ENCODE measurements at places on chromosomes 6 and 20.

DNA sequence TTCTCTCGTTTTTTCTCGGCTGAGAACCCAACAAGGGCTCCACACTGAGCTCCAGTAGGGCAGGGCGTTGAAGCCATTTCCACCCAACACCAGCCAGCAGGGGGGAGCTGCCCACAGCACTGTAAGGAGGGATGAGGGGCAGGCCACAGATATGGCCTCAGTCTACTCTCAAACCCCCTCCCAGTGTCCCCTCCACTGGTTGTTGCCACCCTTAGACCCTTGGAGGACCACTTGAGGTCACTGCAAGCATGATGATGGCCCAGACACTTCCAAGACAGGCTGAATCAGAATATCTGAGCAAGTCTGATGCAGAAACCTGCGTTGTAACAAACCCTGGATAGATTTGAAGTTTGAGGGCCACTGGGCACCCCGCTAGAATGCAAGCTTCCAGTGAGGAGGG, 217.0 kb upstream of the CST7 start:
- DNase-seq, result no peak

DNA sequence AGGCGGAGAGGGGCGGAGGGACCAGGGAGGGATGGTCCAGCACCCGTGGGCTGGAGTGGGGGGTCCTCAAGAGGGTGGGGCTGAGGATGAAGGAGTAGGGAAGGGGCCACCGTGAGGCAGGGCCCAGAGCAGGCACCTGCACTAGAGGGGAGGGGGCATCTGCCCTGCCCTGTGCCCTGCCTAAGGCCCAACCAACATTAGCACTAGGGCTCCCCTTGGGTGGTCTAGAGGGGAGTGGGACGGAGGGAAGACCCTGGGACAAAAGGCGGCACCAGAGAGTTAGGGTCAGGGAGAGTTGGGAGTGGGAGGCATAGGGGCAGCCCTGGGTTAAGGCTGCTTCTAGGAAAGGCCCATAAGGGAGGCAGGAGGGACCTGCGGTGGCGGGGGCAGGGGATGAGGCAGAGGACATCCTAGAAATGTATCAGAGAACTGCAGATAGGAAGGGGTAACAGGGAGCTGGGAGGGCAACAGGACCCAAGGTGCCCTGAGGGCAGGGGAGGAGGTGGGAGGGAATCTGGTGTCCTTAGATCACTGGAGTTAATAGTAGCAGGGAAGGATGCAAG, 24.5 kb downstream of the HLA-F start:
- DNase-seq, result no peak

- no peak for DNase-seq
Observed at GRCh38 chr20:23235173-23236027, 115.2 kb upstream of the NXT1 start.

GRCh38 chr6:134421501-134421900, 103.6 kb upstream of the SGK1 start:
- DNase-seq, result no peak

- DNase-seq, result no peak
Observed at GRCh38 chr6:112337209-112337638, 9.9 kb upstream of the RFPL4B start.

- DNase-seq, result no peak
Observed at GRCh38 chr6:18551228-18551627, 164.1 kb downstream of the RNF144B start.

DNA sequence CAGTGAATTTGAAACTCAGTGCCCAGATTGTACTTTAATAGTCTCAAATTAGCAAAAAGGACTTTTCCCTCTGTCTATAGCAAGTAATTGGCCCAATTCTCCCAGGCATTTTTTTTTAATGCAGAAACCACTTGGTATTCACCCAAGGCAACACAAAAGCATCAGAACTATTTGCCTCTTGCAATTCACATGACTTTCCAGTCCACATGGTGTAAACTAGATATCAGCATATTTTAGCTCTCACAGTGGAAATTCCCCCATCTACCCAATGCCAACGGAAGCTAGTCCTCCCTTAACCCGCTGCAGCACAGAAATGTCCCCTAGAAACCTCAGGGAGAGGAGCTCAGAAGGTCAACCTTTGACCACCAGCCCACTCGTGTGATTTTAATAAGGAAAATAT, 103.4 kb upstream of the CDYL start:
- no peak for DNase-seq

- no peak for DNase-seq
Observed at GRCh38 chr6:127206531-127207095, 60.1 kb upstream of the RNF146 start.

DNA sequence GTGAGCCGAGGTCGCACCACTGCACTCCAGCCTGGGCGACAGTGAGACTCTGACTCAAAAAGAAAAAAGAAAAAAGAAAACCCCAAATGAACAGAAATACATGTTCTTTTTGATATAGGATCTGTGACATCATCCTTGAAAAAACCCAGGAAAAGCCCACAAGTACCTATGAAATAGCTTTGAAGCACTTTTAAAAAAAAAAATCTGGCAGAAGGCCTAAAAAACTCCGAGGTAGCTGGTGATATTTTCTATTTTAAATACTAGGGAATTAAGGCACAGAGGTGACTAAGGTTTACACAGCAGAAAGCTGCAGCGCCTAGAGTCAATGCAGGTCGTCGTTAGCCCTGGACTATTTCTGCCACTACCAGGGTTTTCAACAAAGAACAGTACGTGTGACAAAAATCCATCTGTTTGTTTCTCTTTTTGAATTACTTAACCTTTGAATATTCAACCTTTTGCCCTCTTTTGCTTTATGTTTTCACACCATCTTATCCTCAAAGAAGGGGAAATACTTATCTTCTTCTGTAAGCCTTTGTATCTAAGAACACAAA, 39.4 kb upstream of the EEF1A1 start:
- DNase-seq, result no peak

GRCh38 chr6:111423055-111423633, 59.9 kb downstream of the REV3L start:
- DNase-seq, result no peak

DNA sequence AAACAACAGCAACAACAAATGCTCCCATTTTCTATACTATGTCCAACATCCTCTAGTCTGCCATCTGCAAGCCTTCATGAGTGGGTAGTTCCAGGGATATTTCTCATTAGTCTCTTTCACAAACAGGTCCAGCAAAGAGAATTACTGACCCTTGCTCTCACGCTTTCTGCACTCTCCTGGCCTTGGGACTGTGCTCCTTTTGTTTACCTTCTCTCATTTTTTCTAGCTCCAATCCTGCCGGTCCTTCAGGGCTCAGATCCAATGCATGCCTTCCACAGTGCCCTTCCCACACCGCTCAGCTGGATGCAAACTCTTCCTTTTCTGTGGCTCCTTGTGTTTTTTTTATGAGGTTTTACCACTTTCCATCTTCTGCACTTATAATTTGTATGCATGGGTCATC, 47.2 kb downstream of the ADTRP start:
- no peak for DNase-seq

DNA sequence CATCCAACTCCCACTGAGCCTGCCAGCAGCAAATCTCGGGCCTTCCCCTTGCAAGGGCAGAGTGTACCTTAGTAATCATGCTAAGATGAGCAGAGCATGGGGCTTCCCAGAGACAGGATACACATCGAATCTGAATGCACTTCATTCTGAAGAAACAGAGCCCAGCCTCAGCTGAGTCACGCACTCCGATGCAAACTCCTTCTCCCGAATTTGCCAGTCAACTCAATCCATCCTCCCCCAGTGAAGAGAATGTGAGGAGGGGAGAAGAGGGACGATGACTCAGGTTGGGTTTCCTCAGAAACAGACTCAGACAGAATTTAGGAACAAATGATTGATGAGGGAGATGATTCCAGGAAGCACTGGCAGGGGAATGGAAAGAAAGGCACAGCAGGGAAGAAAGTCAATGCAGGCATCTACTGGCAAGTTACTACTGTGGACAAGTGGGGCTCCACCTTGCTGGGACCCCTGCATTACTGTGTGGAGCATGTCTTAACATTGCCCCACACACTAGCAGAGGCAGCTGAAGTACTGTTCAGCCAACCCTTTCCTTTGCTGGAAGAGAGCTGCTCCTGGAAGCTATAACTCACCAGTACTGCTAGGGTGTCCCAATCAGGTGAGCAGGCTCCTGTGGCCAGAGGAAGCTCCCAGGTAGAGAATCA, 251.6 kb downstream of the ADGB start:
- no peak for DNase-seq

DNA sequence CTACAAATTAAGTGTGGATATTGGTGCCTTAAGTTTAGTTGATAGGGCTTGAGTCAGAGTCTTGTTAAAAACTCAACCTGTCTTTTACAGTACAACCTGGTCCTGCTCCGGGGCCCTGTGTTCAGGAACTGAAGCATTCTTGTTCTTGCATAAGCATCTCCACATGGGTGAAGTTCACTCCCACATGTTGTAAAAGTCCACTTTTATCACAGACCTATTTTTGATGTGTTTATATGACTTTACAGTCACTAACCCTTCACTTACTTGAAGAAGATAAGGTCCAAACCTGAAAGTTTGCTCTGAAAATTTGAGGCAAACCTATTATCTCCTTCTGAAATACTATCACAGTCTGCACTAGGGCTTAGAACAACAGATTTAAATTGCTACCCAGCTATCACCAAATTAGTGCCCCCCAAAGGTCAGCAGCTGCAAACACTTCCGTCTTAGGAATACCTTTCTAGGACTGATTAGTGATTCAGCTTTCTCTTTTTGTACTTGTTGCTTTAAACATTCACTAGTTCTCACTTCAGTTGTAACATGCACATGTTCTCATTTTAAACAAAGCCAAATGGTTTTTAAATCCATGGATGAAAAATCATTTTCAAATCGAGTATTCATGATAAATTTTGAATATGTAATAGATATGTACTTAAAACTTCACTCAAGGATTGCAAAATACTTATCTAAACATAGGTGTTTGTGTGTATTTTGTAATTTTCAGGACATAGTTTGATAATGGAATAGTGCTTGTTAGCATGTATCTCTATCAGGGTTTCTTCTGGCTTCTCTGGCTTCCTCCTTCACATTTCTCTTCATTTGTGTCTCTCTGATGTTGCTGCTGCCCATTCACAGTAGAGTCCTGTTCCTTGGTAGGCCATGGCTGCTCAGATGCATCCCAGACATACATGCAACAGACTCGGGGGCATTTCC, 469.8 kb upstream of the SOX4 start:
- DNase-seq, result no peak

- DNase-seq, result no peak
Observed at GRCh38 chr6:156395276-156395675, 381.9 kb upstream of the ARID1B start.

GRCh38 chr6:91476000-91476399, 889.1 kb upstream of the MAP3K7 start:
- DNase-seq, result no peak

DNA sequence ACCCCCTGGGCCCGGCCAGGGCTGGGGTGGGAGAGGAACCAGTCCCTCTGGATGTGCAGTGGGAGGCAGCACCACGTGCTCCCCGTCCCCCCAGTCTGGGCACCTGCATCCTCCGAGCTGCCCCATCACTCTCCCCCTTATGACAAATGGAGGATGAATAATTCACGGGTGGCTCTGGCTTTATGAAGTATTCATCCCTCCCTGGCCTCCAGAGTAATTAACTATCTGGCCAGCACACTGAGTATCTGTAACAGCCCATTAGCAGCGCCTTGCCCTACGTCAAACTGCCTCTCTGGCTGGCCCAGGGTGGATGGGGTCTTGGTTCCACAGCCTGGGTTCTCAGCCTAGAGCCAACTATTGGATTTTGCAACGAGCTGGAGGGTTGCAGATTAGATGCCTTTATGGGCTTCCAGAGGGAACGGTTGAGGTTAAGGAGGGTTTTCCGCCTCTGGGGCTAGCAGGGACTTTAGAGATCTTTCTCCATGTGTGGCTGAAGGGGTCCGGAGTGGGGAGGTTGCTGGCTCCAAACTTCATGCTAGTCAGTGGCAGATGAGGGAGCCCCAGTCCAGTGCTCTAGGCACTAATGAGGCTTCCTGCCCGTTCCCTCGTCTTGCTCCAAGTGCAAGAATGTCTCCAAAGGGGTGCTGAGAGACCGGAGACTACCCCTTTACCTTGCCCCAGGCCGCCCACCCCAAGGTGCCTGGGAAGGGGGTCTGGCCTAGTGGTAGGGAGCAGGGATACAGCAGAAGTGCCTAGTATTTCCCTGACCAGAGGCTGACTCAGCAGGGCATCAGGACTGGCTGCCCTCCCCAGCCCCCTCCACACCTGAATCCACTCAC, 53.5 kb upstream of the MLN start:
- no peak for DNase-seq

GRCh38 chr20:47907031-47907675, 121.9 kb upstream of the SULF2 start:
- DNase-seq, result no peak

- DNase-seq, result no peak
Observed at GRCh38 chr6:76264468-76264867, 192.0 kb upstream of the IMPG1 start.

GRCh38 chr6:63560801-63561287, 11.4 kb upstream of the LOC128125822 start:
- no peak for DNase-seq

DNA sequence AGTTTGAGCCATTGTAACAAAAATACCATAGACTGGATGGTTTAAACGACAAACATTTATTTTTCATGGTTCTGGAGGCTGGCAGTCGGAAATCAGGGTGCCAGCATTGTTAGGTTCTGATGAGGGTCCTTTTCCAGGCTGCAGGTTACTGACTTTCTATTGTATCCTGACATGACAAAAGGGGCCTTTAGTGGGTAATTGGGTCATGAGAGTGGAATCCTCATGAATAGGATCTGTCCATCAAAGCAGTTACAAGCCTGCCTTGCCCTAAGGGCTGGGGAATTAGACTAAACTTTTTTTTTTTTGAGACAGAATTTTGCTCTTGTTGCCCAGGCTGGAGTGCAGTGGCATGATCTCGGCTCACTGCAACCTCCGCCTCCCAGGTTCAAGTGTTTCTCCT, 347.9 kb upstream of the TSHZ2 start:
- no peak for DNase-seq

DNA sequence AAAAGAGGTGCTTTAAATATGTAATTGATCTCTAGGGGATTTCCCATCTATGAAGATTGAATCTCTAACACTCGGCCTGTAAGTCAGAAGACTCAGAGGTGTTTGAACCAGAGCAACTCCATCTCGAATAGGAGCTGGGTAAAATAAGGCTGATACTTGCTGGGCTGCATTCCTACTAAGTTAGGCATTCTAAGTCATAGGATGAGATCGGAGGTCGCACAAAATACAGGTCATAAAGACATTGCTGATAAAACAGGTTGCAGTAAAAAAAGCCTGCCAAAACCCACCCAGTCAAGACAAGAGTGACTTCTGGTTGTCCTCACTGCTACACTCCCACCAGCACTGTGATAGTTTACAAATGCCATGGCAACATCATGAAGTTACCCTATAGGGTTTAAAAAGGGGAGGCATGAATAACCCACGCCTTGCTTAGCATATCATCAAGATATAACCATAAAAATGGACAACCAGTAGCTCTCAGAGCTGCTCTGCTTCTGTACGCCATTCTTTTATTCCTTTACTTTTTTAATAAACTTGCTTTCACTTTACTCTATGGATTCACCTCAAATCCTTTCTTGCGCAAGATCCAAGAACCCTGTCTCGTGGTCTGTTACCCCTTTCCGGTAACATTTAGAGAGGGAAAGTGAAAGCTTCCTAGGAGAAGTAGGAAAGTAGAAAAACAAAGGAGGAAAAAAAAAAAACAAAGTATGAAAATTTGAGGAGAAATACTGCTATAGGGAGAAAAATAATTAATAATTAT, 129.7 kb upstream of the PHACTR1 start:
- DNase-seq, result no peak

- no peak for DNase-seq
Observed at GRCh38 chr6:105985098-105985815, 100.9 kb upstream of the PRDM1 start.

GRCh38 chr6:168377856-168378832, 58.6 kb upstream of the DACT2 start:
- no peak for DNase-seq

- no peak for DNase-seq
Observed at GRCh38 chr6:14202947-14203346, 85.4 kb downstream of the CD83 start.

All from effector CD8-positive, alpha-beta T cell (primary cell).